Fibroblast of the aortic adventitia (primary cell): ENCODE measurements at places on chromosomes 13 and 19. TPM values are rescaled to one million over a fixed set of nuclear protein-coding genes. Genes with fewer than 3 reads are reported as not detected.

The PSG7 gene
- 0.27 TPM in 1 of 2 replicates, not detected in the other for total RNA-seq

The PPP1R13L gene
- total RNA-seq = 1.3 and 2.8 TPM in 2 replicates

The EBI3 gene
- 0.33 TPM in 1 of 2 replicates, not detected in the other for total RNA-seq

The DENND1C gene
- not detected in 2 replicates for total RNA-seq

The AKT1S1 gene
- total RNA-seq = 14.4 and 20.6 TPM in 2 replicates

The CHMP2A gene
- 109 and 239 TPM in 2 replicates for total RNA-seq

The HIF3A gene
- 0.49 and 0.99 TPM in 2 replicates for total RNA-seq

The LYL1 gene
- 0.63 and 1.4 TPM in 2 replicates for total RNA-seq

The CLEC17A gene
- 0.09 TPM in 1 of 2 replicates, not detected in the other for total RNA-seq

The KCNK6 gene
- 3.6 and 3.7 TPM in 2 replicates for total RNA-seq
